ENCODE measurements at places on chromosomes 1 and 21. TPM values are rescaled to one million over a fixed set of nuclear protein-coding genes. Genes with fewer than 3 reads are reported as not detected.

Gene RNU1-1
- total RNA-seq = under 0.01 TPM

Gene OPRD1
- total RNA-seq = 0.09 TPM

Gene C1orf87
- not detected for total RNA-seq

Gene C4BPA
- total RNA-seq = not detected

Gene EXTL1
- total RNA-seq = 3.2 TPM

Gene POU3F1
- 3.4 TPM for total RNA-seq

Gene EXO5
- 9.7 TPM for total RNA-seq
